Aortic smooth muscle cell (primary cell): ENCODE measurements at places on chromosomes 6 and 20. TPM values are rescaled to one million over a fixed set of nuclear protein-coding genes. Genes with fewer than 3 reads are reported as not detected.

MICB gene
- total RNA-seq, result 14.4 and 20.9 TPM in 2 replicates

NKAPL gene
- 1.9 and 2.4 TPM in 2 replicates for total RNA-seq

BPIFB4 gene
- not detected in 2 replicates for total RNA-seq

THEMIS gene
- not detected in 2 replicates for total RNA-seq

TMEM170B gene
- total RNA-seq, result 1.8 and 1.9 TPM in 2 replicates

C20orf144 gene
- total RNA-seq, result 0.12 and 0.13 TPM in 2 replicates
